ENCODE measurements at places on chromosomes 7 and 10.

DNA sequence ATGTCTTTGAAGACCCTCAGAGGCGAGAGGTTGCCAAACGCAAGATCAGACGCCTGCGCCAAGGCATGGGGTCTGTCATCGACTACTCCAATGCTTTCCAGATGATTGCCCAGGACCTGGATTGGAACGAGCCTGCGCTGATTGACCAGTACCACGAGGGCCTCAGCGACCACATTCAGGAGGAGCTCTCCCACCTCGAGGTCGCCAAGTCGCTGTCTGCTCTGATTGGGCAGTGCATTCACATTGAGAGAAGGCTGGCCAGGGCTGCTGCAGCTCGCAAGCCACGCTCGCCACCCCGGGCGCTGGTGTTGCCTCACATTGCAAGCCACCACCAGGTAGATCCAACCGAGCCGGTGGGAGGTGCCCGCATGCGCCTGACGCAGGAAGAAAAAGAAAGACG lies 8.1 kb upstream of the SGCE start:
- DNase-seq: no peak

DNA sequence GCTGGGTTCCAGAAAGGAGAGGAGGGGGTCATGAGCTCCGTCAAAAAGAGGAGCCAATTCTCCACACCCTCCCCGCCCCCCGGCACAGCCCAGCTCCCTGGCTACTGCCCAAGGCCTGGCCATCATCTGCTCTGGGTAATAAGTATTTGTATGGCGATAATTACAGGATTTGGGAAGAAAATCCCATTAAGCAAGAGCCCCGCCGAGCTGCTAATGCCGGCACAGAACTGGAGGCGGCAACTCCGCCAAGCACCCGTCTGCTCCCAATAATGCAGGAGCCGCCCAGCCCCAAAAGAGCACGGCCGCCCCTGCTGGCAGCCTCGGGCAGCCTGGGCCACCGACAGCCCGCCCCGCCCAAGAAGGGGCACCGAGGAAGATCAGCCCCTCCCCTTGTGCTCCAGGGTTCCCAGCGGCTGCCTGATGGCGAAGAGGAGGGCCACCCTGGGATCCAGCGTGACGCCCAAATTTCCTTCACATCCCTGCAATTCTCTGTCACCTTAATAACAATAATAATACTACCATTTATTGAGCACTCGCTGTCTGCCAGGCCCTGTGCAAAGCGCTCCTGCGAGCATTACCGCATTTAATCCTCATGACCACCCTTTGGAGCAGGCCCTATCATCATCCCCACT lies 5.9 kb downstream of the SLIT1 start:
- no peak for DNase-seq

DNA sequence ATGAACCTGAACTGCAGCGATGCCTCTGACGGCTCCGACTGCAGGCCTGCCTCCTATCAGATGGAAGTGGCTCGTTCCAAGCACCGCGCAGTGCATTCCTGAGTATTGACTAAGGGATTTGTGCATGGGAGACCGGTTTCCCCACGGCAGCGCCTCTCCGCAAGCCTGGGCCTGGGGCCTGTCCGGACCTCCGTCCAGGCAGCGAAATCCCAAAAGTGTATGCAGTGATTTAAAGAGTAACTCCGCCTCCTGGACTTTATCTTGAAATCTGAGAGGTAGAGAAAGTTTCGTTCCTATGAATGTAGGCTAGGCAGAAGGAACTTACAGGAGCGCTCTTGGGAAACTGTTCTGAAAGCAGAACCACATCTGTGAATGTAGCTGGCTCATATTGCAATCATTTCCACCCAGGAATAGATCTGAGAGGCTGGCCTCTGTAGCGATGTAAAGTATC lies 106.2 kb upstream of the CELF2 start:
- no peak for DNase-seq

DNA sequence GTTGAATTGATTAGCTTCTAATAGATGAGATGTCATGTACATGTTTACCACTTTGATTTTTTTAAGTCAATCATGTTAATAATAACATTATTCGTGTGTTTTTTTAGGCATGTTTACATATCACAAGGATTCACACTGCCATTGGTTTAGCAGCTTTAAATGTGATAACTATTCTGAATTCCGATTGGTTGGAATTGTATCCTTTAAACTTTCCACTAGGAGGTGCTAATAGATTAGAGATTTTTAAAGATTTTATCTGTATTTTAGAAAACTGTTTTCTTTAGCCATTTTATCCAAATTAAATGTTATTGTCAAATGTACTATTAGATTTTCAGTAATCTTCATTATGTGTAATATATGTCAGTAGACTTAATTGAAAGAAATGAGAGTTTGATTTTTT lies 83.2 kb downstream of the HECTD2 start:
- DNase-seq: no peak

DNA sequence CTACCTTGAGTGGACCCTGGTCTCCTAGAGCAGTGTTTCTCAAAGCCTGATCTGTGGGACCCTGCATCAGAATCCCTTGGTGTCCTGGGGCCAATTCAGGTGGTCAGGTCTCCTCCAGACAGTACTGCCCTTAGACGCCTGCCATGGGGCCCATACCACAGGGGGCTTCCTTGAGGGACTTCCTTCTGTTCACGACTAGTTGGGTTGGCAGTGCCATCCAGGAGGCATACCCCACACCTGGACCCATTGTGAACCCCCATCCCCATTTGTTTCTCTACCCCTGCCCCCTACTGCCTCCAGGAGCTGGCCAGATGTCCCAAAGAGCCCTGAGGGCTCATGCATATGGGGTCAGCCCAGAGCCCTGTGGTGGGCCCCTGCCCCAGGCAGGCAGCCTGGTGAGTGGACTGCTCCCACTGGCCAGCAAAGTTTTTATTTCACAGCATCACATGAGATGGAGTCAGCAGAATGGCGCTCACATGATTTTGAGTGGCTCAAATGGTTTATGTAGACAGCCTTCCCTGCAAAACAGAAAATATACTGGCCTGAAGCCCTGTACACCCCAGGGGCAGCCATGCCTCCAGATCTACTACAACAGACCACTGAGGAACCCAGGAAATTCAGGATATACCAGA lies 259.9 kb upstream of the ZMIZ1 start:
- no peak for DNase-seq
